ENCODE measurements at places on chromosomes 1 and 21. TPM values are rescaled to one million over a fixed set of nuclear protein-coding genes. Genes with fewer than 3 reads are reported as not detected.

Gene NCF2
- not detected for total RNA-seq

Gene TLR5
- total RNA-seq: 0.81 TPM

Gene IGSF3
- 7.7 TPM for total RNA-seq

Gene ZNF496
- 28.9 TPM for total RNA-seq

Gene TCP10L
- total RNA-seq: under 0.01 TPM

Gene ZNF695
- 0.81 TPM for total RNA-seq

Gene NOTCH2NLA
- total RNA-seq: 81.4 TPM

Gene RAB29
- 37.2 TPM for total RNA-seq

Gene GPR25
- total RNA-seq: not detected

Gene CELA3B
- total RNA-seq: not detected

Gene S100A7
- not detected for total RNA-seq

Gene DMBX1
- total RNA-seq: not detected

Gene AADACL3
- total RNA-seq: not detected

Gene SLAMF6
- not detected for total RNA-seq

Gene TAL1
- not detected for total RNA-seq

Gene ABCA4
- total RNA-seq: 2.4 TPM

Gene NTMT2
- total RNA-seq: not detected

Gene KRTAP21-1
- total RNA-seq: not detected

Gene SEMA6C
- total RNA-seq: 5.4 TPM

Gene GREM2
- total RNA-seq: 4.3 TPM

Gene BSND
- total RNA-seq: not detected

Gene S100A9
- total RNA-seq: not detected

Gene PGLYRP4
- total RNA-seq: not detected

Gene OR2L8
- total RNA-seq: 0.97 TPM

Gene CFAP126
- total RNA-seq: not detected

Gene IVL
- not detected for total RNA-seq

Gene OR2T2
- total RNA-seq: not detected

Gene SLC35F3
- under 0.01 TPM for total RNA-seq

Gene MKNK1
- total RNA-seq: 25.5 TPM

Gene ADAM30
- not detected for total RNA-seq

Gene OR2T35
- total RNA-seq: not detected

Gene TCHH
- under 0.01 TPM for total RNA-seq

Gene PLA2G2C
- total RNA-seq: not detected

Gene KRTAP19-3
- not detected for total RNA-seq

Gene KRTAP12-2
- not detected for total RNA-seq

Gene LRRC3
- 1.3 TPM for total RNA-seq

Gene BEND5
- total RNA-seq: 0.32 TPM

Gene ANGPTL1
- 1.1 TPM for total RNA-seq

Gene MYOM3
- total RNA-seq: 0.12 TPM

Gene LCE2C
- total RNA-seq: not detected

Gene GJB4
- total RNA-seq: not detected

Gene AMPD1
- not detected for total RNA-seq

Gene LCE1B
- total RNA-seq: not detected

Gene BATF3
- total RNA-seq: 1.1 TPM
